Peyer's patch (tissue), 4 donors: ENCODE measurements at places on chromosomes 5 and 9.

DNA sequence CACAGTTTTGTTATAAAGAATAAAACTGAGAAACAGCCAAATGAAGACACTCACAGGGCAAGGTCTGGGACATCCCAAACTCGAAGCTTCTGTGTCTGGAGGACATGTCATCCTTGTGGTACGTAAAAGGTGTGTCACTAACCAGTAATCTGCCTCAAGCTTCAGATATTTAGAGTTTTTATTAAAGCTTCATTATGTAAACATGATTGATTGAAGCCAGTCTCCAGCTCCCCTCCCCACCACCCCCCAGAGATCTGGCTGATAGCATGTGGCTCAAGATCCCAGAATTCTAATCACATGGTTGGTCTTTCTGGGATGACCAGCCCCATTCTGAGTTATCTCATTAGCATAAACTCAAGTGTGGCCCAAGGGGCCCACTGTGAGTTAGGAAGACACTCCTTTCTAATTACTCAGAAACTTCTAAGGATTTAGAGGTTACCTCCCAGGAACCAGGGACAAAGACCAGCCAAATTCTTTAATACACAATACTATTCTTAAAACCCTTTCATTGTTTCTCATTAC is 31.4 kb upstream of the ERAP1 start:
- no peak for DNase-seq

GRCh38 chr9:134868751-134869553 is 11.7 kb upstream of the FCN2 start:
- DNase-seq, result no peak

DNA sequence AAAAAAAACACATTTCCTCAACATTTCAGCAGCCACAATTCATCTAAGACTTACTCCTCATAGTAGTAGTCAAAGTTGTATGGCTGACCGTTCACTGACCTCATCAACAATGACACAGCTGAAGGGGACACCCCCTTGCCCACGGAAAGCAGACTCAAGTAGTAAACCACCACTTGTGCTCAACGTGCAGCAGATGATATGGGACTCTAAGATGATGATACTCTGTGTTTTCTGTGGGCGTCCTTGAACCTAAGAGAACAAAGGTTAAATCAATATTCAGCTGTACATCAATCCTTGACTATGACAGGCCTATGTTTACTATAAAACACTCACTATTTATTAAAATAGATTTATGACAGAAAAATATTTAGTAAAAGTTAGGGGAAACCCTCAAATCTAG is 71.6 kb downstream of the SETX start:
- no peak for DNase-seq

GRCh38 chr5:45623832-45624231 is 72.3 kb downstream of the HCN1 start:
- no peak for DNase-seq

GRCh38 chr9:70639853-70640814 is 225.7 kb upstream of the KLF9 start:
- DNase-seq, result no peak

- peak; percentile 74 for DNase-seq
These were observed 1.3 kb downstream of the SLC9A3 start for GRCh38 chr5:522899-523440.

DNA sequence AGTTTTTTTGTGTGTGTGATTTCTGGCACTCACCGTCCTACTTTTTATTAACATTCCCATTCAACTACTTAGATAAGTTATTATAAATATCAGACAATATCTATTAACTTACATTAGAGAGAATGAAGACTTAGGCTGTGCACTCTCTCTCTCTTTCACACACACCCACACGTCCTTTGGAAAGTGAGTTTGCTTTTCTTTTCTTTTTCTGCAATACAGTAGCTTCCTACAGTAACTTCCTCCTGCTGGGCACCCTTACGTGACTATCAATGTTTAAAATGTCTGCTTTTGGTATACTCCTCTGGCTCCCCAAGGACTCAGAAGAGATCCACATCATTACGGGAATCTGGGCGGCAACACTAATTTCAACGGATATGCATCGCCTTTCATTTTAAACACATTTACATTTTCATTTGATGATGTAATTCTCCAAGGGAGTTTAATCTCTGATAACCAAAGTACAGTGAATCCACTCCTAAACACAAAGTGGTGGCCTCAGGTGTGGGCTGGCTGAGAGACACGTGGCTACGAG is 179.5 kb downstream of the MAPKAP1 start:
- no peak for DNase-seq

- DNase-seq, result no peak
These were observed 227.3 kb upstream of the DAPK1 start for GRCh38 chr9:87270221-87270847.

- peak; percentile 51 for DNase-seq
These were observed 394.0 kb upstream of the KLF4 start for GRCh38 chr9:107883496-107884124.

DNA sequence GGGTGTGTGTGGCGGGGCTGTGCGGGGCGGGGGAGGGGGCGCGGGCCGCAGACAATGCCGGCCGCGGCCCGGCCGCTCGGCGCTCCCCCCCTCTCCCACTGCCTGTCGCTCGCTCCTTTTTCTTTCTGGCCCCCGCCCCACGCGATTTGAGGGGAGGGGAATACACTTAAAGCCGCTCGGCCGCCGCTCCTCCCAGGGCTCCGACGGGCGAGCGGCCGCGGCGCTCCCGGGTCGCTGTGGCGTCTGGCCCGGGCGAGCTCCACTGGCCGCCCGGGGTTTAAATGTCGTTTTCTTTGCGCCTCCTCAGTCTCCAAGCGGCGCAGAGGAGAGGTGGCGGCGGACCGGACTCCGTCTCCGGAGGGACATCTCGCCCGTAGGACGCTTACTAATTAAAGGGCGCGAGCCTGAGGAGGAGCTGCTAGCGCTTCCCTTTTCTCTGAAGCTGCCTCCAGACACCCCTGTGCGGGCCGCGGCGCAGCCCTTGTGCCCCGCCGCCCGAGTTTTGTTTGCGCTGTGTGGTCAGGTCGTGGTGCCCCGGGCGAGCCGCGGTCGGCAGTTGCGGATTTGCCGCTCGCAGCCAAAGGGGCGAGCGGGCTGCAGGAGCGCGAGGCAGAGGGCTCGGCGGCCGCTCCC is 1.4 kb downstream of the ZSWIM6 start:
- peak; percentile 74 for DNase-seq

- no peak for DNase-seq
These were observed 25.6 kb downstream of the POU5F2 start for GRCh38 chr5:93715761-93716160.

DNA sequence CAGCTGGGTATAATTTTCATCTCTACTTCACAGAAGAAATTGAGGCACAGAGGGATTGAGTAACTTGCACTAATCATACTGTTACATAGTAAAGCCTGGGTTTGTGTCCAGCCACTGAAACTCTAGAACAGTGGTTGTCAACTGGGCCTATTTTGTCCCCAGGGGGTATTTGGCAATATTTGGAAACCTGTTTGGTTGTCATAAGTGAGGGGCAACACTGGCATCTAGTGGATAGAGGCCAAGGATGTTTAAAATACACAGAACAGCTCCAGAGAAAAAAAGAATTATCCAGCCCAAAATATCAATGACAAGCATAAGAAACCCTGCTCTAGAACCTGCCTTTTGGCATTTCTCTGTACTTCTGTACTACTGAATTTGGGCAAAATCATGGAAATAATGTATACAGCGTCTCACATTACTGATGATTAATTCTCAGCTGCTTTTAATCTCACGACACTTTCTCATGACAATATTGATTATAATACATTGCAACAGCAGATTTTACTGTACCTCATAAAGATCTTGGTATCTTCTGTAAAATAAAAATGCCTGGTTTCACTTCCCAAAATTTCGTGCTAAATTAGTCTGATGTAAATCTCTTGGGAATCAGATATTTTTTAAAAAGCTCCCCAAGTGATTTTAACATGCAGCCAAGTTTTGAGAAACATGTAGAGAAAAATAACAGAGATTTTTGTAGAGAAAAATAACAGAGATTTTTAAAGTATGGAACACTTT is 112.7 kb downstream of the RORB start:
- DNase-seq, result no peak

- DNase-seq, result no peak
These were observed 198.5 kb upstream of the FBN2 start for GRCh38 chr5:128736553-128736952.

DNA sequence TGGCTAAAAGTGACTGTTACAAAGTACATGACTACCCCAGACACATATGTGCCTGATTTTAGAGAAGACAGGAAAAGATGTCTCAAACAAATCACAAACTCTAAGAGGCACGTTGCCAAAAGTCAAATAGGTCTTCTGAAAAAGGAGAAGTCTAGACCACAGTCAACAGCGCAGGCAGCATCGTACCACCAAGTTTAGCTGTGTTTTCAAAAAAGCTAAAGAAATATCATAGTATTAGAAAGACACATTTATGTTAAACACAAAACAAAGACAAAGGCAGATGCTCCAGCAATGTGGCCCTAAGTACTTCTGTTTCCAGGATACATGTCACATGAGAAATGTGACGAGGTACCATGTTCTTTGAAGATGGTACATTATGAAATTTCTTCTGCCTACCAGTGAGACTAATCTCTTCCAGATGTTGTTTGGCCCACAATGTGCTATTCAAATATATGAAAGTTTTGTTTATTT is 43.5 kb downstream of the LPAR1 start:
- DNase-seq, result no peak

DNA sequence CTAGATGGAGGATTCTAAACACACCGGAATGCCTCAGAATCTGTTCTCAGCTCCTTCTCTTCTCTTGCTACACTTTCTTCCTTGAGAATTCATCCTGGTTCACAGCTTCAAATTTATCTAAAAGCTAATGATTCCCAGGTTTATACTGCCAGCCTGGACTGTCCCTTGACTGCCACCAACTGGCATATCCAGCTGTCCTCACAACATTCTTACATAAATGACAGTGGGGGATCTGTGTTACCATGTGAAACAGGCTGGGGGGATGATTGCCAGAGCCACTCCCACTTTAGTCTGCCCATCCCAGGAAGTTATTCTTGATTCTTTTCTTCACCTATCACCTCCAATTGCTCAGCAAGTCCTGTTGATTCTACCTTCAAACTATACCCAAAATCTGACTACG is 27.2 kb upstream of the ZFR start:
- no peak for DNase-seq

- no peak for DNase-seq
These were observed 171.8 kb upstream of the RAI14 start for GRCh38 chr5:34484216-34484920.

GRCh38 chr9:69923972-69924371 is 103.4 kb downstream of the CFAP95 start:
- no peak for DNase-seq

- DNase-seq, result no peak
These were observed 17.7 kb downstream of the IL31RA start for GRCh38 chr5:55868846-55869245.

DNA sequence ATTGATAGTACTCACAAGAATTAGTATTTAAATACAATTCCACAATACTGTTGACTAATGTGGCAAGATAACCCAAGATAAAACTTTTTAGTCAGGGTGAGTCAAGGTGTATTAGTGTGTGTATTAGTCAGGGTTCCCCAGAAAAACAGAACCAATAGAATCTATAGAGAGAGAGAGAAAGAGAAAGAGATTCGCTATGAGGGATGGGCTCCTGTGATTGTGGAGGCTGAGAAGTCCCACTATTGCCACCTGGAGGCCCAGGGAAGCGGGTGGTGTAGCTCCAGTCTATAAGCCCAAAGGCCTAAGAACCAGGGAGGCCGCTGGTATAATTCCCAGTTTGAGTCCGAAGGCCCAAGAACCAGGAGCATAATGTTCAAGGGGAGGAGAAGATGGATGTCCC is 10.0 kb upstream of the SHISAL2B start:
- DNase-seq, result no peak

DNA sequence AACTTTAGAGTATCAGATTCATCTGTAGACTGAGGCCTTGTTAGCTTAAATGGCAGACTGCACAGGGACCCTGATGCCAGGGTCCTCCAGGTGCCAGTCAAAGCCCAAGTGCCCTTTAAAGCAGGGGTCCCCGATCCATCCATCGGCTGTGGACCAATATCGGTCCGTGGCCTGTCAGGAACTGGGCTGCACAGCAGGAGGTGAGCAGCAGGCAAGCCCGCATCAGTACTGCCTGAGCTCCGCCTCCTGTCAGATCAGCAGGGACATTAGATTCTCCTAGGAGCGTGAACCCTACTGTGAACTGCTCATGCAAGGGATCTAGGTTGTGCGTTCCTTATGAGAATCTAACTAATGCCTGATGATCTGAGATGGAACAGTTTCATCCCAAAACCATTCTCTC is 403.4 kb downstream of the RAB3C start:
- DNase-seq, result no peak

DNA sequence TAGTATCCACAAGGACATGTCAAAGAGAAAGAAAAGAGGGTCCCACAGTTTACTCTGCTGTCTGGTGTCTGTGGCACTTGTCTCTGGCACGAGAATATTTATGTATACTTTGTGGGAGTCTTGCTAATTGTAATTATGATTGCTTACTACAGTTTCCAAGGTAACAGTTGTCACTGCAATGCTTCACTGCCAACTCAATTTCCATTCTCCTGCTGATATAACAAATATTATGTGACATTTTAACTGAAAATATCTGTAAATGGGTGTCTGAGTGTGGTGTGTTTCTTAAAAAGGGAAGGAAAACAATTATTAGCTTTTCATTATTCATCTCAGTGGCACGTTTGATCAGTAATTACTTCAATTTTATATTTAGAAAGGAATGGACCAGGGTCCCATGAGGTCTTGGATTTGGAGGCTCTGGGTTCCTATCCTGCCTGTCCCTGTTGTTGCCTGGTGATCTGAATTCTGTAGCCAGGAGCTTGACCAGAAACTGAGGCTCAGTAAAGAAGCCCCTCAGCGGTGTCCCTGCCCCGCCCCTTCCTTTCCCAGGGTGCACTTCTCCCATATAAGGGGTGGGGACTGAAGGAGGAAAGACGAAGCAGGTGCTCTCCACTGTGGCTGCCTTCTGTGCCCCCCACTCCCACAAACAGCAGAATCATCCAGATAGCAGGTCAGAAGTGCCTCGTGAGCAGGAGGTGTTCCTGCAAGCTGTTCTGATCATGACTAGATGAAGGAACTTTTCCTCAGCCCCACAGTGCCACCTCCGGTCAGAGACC is 137.3 kb upstream of the KIF2A start:
- DNase-seq, result no peak

- DNase-seq, result no peak
These were observed 38.1 kb downstream of the BASP1 start for GRCh38 chr5:17255471-17256021.

GRCh38 chr9:138098908-138099791 is 221.6 kb downstream of the CACNA1B start:
- DNase-seq, result peak; percentile 41

DNA sequence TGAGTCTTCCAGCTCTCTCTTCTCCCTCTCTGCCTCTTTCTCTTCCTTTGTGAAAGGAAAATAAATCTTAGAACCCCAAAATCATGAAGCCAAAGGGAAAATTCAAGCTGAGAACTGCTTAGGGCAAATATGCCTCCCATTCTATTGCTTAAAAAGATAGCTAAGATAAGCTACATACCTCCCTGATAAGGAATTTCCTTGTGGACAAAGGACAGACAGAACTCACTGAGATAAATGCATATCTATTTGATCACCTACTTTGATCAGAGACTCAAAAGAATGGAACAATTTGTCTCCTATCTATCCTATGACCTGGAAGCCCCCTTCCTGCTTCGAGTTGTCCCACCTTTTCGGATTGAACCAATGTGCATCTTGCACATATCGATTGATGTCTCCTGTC is 220.6 kb upstream of the NMUR2 start:
- DNase-seq, result no peak
